NCI-H1930 (cell line): ENCODE measurements at places on chromosomes 4 and X.

DNA sequence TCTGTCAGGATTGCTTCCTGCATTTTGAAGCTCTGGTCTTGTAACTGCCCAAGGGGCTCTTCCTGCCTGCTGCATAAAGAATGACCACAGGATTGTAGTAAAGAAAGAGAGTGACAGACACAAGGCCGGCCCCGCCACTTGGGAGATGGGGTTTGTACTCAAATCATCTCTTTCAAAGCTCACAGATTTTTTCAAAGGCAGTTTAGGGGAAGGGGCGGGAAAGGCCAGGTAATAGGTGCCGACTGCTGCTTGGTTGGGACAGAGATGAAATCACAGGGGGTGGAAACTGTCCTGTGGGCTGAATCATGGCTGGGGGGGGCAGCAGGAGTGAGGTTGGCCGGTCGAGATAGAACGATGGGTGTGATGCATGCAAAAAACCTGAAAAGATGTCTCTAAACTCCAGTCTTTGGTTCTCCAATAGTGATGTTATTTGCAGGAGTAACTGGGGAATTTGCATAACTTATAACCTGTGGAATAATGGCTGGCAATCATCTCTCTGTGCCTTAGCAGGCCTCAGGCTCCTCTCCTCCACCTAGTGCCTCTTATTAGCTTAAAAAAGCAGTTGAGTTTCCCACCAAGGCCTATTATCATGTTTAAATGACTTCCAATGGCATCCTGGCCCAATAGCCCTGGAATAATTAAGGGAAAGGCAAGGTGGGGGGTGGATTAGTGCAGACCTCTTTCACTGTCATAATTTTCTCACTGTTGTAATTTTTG lies 778.4 kb upstream of the FRG1 start:
- DNase-seq: no peak

DNA sequence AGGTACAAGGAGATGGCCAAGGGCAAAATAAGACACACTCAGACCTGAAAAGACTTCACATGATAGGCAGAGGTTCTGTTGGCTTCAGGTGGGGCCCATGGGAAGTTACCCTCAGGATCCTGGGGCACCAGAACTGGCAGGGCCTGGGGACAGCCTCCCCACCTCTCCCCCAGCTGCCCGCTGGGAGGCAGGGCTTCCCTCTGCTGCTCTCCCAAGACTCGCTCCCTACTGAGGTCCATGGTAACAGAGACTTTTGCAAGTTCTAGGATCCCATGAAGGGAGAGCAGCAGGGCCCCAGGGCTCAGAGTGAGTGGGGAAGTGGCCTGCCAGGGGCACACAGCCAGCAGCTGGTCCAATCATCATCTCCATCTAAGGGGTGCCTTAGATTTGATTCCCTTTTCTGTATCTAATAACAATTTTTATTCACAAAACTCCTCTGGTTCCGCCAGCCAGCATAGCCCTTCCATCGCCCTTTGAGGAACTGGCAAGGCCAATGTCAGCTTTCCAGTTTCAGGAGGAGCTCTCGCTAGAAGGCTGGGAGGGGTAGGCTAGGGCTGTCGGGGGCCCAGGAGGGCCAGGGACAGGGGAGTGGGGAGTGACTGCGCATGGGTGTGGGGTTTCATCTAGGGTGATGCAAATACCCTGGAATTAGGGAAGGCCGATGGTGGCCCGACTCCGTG lies 78.2 kb downstream of the SLC2A9 start:
- DNase-seq: no peak

DNA sequence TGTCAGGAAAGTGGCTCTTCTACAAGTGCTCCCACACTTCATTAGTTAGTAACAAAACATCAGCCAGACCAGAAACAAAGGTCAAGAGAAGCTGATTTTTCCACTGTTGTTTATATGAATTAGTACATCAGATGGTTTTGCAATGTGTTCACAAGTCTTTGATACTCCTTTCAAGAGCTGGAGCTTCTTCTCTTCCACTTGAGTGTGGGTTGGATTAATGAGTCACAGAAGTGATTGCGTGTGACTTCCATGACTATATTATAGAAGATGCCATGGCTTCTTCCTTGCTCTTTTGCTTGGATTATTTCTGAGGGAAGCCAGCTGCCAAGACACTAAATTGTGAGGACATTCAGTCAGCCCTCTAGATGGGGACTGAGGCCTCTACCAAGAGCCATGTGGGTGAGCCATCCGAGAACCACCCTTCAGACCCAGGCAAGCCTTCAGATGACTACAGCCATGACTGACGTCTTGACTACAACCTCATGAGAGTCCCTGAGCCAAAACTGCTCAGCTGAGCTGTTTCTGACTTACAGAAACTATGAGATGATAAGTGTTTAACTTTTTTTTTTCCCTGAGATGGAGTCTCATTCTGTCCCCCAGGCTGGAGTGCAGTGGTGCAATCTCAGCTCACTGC lies 18.1 kb downstream of the SOWAHB start:
- no peak for DNase-seq

DNA sequence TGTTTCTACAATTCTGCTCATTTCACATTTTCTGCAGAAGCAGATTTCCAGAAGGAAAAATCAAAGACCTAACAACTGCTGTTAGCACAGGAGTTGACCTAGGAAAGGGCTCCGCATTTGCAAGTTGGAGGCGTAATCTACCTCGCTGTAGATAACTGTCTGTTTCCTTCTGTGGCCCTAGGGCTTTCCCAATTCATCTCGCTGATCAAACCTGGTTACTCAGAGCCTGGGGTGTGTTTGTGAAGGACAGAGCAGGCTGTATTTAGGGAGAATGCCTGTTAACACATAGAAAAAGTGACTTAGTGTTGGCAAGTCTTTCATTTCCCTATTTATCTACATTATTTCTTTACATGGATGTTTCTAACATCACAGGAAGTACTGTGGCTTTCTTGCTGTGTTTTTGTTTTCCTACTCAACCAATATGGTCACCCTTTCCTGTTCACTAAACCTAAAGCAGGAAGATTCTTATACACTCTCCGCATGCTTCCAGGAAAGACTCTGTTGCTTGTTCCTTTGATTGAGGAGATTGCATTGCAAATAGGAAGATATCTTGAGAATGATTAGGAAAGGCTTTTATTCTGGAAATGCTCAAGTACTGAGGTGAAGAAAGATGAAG lies 40.5 kb downstream of the AGA start:
- no peak for DNase-seq
